ENCODE measurements at places on chromosomes 1 and 21. TPM values are rescaled to one million over a fixed set of nuclear protein-coding genes. Genes with fewer than 3 reads are reported as not detected.

GABPA gene
- 6.8 TPM for total RNA-seq

GBP6 gene
- not detected for total RNA-seq

PRR9 gene
- not detected for total RNA-seq

REN gene
- not detected for total RNA-seq

MX2 gene
- total RNA-seq = not detected

LCE1D gene
- not detected for total RNA-seq

RNU1-1 gene
- not detected for total RNA-seq

WNT4 gene
- 0.12 TPM for total RNA-seq

ANGPTL3 gene
- total RNA-seq = not detected

GPR25 gene
- total RNA-seq = not detected

SPATA1 gene
- total RNA-seq = 0.75 TPM

HAPLN2 gene
- 0.20 TPM for total RNA-seq

TMPRSS3 gene
- 0.21 TPM for total RNA-seq

AZIN2 gene
- total RNA-seq = 0.35 TPM

TPTE gene
- total RNA-seq = not detected

All from A549 treated with ZK216348 at 1 μM for 4 hours (cell line).